Cortex of kidney (tissue), 1 donor: ENCODE measurements at places on chromosomes 2 and 18.

GRCh38 chr18:13612196-13612997 is 114.0 kb downstream of the FAM210A start:
- DNase-seq = no peak

DNA sequence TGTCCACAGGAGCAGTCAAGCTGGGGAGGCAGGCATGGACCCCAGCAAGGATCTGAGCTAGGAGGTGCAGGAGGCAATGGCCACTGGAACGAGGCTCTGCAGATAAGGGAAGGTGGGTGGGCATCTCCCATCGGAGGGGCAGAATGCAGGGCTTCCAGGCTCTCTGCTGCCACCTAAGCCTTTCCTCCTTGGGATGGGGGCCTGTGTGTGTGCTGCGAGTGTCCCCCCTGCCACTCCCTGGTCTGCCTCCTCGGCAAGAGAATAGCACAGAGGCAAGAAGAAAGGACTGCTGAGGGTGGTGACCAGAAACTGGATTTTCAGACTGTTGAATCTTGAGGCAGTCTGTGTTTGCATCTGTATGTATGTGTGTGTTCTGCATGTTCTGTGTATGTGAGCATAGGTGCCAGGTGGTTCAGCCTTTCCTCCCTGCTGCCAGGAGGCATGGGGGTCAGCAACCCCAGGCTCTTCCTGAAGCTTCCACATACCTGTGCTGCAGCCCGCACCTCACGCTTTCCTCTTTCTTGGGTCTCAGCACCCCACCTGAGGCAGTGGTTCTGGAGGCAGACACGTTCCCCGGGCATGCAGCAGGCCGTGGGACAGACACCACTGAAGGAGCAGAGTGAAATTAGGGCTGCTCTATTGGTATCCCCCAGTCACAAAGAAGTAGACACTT is 86.7 kb downstream of the EPAS1 start:
- DNase-seq = no peak

- DNase-seq = no peak
These were observed 316.5 kb downstream of the SOX11 start for GRCh38 chr2:6008726-6009125.

GRCh38 chr18:28078849-28079248 is 98.1 kb downstream of the CDH2 start:
- DNase-seq = no peak

GRCh38 chr2:128289439-128289838 is 29.2 kb downstream of the HS6ST1 start:
- no peak for DNase-seq

GRCh38 chr2:238444242-238444641 is 17.5 kb downstream of the ASB1 start:
- no peak for DNase-seq

DNA sequence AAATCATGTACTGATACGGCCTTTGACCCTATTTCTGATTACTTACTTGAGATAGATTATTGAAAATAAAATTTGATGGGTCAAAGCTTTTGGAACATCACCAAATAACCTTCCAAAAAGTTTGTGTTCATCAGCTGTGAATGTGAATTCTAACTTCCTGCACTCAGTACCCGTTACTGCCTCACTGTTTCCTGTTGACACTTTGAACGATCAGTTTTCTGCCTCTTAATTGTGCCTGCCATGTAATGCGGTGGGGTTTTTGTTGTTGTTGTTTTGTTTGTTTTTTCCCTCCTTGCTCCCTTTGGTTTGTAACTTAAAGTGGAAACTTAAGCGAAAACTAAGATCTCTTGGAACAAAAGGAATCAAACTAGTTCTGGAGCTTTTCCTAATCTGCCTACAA is 18.9 kb downstream of the ATG16L1 start:
- DNase-seq = no peak

DNA sequence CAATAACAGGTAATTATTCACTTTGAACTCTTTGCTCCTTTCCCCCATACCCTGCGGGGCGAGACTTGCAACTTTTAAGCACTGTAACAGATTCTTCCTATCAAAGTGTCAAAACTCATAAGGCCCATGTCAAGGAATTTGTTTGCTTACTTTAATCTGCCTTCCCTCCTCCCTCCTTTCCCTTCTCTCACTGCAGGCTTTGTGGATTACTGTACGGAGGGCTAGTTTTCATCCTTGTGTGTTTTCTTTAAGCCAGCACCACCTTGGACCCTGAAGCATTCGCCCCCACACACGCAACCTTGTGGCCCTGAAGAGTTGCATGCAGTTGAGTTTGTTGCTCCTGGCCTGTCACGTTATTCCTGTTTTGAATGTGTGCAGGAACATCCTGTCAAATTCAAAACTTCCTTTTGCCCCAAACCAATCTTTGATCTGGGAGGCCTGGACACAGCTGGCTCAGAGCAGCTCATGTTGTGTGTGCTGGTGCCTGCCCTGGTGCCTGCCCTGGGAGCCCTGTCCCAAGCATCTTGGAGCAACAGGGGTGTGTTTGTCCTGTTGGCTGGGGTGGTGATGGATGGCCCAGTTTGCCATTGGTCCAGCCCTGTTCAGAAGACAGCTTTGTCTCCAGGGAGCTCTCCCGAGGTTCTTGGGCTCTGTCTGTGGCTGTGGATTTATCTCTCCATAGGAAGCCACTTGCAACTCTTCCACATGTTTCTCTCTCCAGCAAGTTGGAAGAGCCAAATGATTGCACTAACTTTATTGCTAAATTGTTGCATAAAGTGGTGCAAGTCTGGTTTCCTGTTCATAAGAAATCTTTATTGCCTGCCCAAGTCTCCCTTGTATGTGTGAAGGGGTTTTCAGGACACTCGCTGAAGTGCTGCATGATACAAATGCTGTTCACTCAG is 199.6 kb downstream of the VAPA start:
- DNase-seq = no peak

GRCh38 chr2:161825429-161825828 is 201.2 kb downstream of the SLC4A10 start:
- no peak for DNase-seq

- no peak for DNase-seq
These were observed 3.5 kb upstream of the UGT1A1 start for GRCh38 chr2:233756429-233757081.

DNA sequence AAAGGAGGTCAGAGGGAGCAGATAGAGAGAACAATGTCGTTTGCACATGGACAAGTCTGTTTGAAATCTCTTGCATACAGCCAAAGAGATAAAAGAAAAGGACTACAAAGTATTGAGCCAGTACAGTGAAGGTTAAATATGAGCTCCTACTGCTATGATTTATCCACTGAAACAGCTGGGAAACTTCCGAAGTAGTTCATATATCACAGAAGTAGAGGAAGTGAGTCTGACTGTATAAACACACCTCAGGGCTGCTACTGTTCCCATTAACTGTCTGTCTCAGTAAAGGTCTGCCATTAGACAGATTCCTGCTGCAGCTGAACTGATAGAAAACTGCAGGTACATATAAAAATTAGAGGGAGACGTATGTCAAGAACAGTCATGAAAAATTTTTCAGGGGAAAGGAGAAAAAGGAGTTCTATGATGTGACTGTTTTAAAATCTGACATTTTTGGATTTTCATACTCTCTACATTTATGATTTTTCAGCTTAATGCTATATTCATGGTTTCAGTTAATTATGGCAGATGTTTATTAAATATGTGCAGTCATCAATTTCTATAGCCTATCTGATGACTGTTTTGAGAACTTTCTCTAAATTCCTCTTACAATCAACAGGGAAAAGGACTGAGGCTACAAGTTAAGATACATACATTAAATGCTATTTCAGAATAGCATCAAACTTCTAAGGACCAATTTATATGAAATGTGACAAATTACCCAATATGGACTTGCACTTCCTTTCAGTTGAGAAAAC is 364.7 kb downstream of the ERBB4 start:
- DNase-seq = no peak

GRCh38 chr18:67608615-67609273 is 92.2 kb upstream of the DSEL start:
- DNase-seq = no peak

DNA sequence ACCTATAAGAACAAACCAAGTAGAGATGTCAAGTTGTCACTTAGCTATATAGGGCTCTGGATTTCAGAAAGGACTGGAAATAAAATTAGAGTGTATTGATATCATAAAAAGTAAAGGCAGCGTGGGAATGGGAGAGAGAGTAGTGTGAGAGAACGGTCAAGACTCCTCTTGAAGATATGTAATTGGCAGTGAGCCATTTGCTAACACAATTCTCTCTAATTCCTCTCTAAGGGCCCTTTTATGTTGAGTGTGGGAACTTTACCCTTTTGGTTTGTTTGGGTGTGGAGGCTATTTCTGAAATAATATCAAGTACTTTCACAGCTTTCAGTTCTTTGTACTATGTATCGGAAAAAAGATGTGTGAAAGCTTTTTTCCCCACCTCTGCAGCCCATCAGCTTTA is 196.8 kb downstream of the LRRTM4 start:
- no peak for DNase-seq

- DNase-seq = no peak
These were observed 47.0 kb downstream of the C2orf76 start for GRCh38 chr2:119319593-119319992.

DNA sequence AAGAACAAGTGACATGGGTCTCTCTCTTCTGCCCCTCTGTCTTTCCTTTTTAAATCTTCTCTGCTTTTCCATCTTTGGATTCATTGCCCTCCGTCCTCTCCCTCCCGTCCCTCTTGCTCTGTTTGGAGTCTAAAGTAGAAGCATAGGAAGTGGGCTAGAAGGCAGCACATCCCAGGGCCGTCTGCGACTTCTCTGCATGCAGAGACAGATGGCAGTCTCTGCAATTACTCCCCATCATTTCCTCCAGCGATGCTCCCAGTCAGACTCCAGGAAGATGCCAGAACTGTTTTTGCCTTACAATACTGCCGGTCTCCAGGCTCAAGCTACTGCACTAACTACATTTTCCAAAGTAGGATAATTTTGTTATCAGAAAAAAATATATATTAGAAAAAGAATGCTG is 35.2 kb upstream of the LPIN2 start:
- no peak for DNase-seq

GRCh38 chr2:241458687-241459086 is 49.7 kb downstream of the STK25 start:
- DNase-seq = no peak

GRCh38 chr18:58212274-58212673 is 168.2 kb downstream of the NEDD4L start:
- no peak for DNase-seq

GRCh38 chr18:67549946-67550345 is 33.4 kb upstream of the DSEL start:
- DNase-seq = no peak

DNA sequence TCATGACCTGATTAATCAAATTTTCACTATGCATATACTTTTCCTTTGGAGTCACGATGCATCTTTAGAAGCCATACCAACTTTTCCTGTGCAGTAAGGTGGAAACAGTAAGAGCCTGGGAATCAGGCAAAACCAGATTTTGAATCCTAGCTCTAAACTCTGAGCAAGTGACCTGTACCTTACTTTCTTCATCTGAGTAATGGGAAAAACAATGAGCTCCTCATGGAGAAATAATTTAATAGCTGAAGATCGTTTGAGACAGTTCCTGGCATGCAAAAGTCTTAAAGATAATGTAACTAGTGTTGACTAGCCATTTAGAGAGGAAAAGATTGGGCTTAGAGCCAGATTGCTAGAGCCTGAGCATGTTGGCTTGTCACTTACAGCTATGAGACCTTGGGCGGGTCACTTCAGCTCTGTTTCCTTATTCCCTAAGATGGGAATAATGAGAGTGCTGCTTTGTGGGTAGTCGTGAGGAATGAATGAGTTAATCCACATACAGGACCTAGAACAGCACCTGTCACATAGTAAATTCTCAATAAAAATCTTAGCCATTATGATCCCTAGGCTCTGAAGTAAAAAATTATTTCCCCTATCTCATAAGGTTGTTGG is 17.7 kb upstream of the CCNYL1 start:
- no peak for DNase-seq

GRCh38 chr2:113175042-113175628 is 1.4 kb downstream of the PSD4 start:
- no peak for DNase-seq

DNA sequence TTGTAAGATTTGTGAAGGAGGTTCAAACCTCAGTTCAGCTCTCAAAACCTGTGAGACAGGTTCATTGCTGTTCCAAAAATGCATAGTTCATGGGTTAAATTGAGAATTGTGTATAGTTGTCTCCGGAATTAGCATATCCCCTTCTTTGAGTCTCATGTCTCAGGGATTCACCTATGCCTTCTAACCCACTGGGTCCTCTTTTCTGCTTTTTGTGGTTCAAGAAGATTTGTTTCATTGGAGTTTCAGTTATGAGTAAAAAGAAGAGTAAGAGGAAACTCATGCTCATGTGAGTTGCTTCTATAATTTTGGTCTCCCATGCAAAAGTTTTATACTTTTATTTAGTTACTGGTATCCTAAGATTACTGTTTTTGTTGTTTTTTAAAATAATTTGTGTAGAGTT is 1219.8 kb upstream of the ZEB2 start:
- no peak for DNase-seq

GRCh38 chr2:217835931-217836891 is 166.6 kb downstream of the TNS1 start:
- DNase-seq = no peak

DNA sequence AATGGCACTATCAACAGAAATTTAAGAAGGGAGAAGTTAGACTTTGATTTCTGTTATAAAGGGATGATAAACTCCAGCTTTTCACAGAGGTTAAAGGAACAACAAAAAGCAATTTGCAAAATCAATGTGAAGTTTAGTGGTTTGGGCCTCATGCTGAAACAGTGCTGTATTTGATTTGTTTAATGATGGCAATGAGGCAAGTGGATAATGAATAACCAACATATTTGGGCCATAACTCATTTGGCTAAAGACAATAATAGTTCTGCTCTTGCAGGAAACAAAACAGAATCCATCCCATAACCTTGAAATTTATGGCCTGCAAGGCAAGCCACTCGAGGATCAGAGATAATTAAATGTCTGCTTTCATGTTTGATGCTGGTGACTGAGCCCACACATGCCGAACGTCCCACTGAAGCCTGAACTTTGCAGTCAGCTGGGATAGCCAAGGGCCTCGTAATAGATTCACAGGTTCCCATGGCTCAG is 56.5 kb downstream of the TPGS2 start:
- DNase-seq = no peak

DNA sequence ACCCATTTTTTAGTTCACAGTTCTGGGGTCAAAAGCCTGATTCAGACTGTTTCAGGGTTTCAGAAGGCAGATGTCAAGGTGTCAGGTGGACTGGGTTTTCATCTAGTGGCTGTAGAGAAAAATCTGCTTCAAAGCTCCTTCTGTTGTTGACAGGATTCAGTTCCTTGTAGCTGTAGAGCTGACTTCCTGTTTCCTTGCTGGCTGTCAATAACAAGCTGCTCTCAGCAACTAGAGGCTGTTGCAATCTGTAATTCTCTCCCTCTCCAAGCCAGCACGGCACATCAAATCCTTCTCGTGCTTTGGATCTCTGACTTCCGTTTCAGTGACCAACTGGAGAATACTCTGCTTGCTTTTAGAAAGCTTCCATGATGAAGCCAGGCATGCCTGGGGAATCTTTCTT is 179.4 kb downstream of the DOK6 start:
- DNase-seq = no peak

GRCh38 chr2:135664623-135665068 is 77.0 kb upstream of the UBXN4 start:
- no peak for DNase-seq

DNA sequence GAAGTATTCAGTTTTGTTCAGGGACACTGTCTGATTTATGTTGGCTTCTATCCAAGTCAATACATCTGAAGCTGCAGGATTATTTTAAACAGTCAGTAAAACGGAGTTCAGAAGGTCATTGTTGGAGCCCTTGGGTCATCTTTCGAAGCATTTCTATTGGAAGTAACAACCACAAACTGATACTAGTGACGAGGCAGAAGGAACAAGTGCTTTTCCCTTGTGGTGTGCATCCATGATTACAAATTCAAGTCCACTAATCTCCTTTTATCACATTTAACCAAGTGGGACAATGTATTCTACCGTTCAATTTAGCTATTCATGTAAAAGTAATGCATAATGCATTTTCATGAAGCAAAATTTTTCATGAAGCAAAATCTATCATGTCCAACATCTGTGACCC is 76.9 kb downstream of the CD226 start:
- DNase-seq = no peak
